Effector memory CD4-positive, alpha-beta T cell (primary cell): ENCODE measurements at places on chromosomes 4 and X.

- DNase-seq, result no peak
Observed at GRCh38 chr4:73221734-73222133, 36.9 kb downstream of the ANKRD17 start.

DNA sequence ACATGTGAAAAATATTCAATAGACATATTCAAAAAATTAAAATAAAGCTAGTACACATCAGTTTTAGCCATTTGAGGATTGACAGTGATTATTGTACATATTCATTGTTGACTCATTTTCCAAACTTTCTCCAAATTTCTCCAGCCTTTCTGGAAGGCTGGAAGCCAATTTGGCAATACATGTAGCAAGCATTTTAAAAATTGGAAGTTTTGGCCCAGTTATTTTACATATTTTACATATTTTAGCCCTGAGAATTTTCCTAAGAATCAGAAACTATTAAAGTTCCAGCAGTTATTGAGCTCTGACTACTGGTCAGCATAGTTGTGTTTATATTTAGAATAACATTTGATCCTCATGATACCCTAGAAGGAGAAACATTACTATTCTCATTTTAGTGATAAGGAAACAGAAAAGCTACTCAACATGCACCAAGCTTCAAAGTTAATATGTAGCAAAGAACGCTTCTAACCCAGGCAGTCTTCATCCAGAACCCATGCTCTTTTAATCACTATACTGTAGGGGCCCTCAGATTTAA lies 3.2 kb downstream of the CABS1 start:
- DNase-seq, result no peak

- DNase-seq, result no peak
Observed at GRCh38 chr4:10762561-10762960, 78.0 kb upstream of the CLNK start.

DNA sequence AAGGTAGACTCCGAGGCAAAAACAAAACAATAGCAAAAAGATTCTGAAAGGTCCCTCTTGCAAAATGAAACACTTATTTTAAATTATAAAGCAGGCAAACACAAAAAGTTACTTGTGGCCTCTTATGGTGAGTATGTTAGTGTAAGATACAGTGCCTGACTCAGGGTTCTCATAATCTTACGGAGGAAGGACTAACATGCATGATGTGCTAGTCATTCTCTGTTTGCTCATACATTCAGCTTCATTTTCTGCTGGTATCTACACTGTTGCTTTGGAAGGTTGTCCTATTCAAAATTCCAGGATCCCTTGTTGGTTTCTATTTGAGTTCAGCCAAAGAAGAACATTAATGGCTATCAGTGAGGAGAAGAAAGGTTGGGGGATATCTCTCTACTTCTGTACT lies 249.1 kb upstream of the FAM47A start:
- no peak for DNase-seq

DNA sequence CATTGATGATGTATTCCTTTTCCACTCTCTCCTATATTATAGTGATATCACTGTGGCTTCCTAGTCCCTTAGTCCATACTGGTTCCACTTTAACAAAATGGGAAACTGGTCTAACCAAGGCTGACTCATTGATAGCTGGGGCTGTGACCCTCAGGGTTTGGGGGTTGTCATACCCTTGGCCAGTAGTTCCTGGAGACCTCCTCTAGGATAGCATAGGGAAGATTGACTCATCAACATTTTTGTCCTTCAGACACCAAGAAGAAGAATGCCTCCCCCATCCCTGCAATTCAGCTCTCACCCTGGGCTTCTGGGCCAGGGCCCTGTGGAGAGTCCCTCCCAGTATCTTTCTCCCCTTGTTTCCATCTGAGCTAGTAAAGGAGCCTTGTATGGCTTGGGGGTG lies 68.8 kb upstream of the PRPS1 start:
- DNase-seq, result no peak
